Upper lobe of left lung (tissue), 6 donors: ENCODE measurements at places on chromosomes 4 and X. TPM values are rescaled to one million over a fixed set of nuclear protein-coding genes. Genes with fewer than 3 reads are reported as not detected.

GRCh38 chr4:1072830-1073446 lies 40.4 kb downstream of the RNF212 start:
- DNase-seq: no peak
- H3K36me3 ChIP-seq: no peaks in the 10 kb centered on the region
- no peak overlapping the region for H3K27ac ChIP-seq
- no peak overlapping the region for H3K4me3 ChIP-seq

- no peaks in the 10 kb centered on the region for H3K27me3 ChIP-seq
- H3K27ac ChIP-seq: no peak overlapping the region
- no peak overlapping the region for H3K4me3 ChIP-seq
- no peaks in the 10 kb centered on the region for H3K36me3 ChIP-seq
- no peaks in the 10 kb centered on the region for H3K4me1 ChIP-seq
- no peak for DNase-seq
Observed at GRCh38 chrX:106734827-106735226, 8.3 kb downstream of the RNF128 start.

- no peak overlapping the region for H3K27ac ChIP-seq
- no peaks in the 10 kb centered on the region for H3K27me3 ChIP-seq
- H3K4me3 ChIP-seq: no peak overlapping the region
- H3K4me1 ChIP-seq: no peaks in the 10 kb centered on the region
- no peaks in the 10 kb centered on the region for H3K36me3 ChIP-seq
Observed at GRCh38 chr4:149218672-149219071, 597.0 kb downstream of the IQCM start.

DNA sequence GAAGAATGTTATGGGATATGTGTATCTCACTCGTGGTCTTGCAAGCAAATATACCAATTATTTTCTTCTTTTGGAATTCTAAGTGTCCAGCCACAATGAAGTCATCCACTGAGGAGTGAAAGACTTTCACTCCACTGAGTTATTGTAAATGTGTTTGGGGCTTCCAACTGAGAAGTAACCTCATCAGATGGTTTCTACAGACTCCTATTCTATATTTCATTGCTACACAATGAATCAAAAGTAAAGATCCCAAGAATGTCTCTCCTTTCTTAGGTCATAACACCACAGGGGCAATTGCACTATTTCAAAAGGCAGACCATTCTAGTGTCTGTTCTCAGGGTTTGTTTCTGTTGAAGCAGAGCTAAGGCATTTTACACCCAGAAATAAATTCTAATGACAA lies 12.3 kb upstream of the VCX2 start:
- no peak overlapping the region for H3K4me3 ChIP-seq
- no peaks in the 10 kb centered on the region for H3K4me1 ChIP-seq
- no peak for DNase-seq
- no peak overlapping the region for H3K27ac ChIP-seq
- H3K36me3 ChIP-seq: no peaks in the 10 kb centered on the region

ARMCX6 gene
- total RNA-seq: 42.3 TPM

DNA sequence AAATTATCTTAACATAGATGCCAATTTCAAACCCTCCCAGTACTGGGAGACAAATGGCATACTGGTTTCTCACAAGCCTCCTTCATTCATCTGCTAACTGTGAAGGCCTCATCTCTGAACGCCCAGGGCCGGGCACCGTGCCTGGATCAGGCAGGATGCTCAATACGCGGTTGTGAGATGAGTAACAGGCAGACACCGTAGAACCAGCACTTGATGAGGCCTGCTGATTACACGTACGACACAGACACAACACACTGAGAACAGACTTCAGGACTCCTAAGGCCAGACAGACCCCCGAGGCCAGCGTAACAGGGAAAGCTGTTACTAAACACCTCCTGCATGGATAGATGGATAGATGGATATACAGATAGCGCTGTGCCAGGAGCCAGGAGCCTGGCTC lies 154.6 kb downstream of the AFAP1 start:
- H3K4me3 ChIP-seq: no peak overlapping the region
- H3K4me1 ChIP-seq: peaks cover 12% of the 10 kb centered on the region
- no peak overlapping the region for H3K27ac ChIP-seq
- no peaks in the 10 kb centered on the region for H3K27me3 ChIP-seq
